ENCODE measurements at places on chromosomes 2 and 18.

DNA sequence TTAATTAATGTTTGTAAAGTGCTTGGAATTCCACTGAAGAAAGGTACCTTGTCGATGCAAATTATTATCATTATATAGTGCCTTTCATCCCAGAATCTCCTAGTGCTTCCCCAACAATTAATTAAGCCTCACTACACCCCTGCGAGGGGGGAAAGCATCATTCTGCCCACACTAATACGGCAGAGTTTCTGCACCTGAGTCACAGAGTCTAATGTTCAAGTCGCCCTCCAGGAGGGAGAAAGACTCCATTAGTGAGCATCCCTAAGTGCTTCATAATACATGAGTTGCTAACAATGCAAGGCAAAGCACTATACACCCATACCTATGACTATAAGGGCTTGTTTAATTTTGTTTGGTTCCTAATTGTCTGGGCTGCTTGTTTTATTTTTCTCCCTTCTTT lies 25.4 kb upstream of the NRP2 start:
- DNase-seq, result no peak

DNA sequence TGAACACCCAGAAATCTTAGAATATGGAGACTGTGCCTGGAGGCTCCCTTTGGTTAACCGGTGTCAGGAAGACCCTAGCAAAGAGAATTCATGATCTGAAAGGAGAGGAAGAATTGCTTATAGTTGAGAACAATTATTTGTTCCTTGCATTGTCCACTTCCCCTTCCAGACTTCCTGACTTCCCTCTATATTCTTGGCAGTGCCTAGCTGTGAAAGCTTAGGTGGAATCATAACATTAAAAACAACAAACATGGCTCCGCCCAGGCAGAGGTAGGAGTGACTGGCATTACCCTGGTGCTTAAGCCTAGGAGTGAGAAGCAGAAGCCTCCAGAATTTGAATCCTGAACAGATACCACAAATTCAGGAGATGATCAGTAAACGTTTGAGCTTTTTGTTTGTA lies 1.9 kb downstream of the TTL start:
- DNase-seq, result no peak

DNA sequence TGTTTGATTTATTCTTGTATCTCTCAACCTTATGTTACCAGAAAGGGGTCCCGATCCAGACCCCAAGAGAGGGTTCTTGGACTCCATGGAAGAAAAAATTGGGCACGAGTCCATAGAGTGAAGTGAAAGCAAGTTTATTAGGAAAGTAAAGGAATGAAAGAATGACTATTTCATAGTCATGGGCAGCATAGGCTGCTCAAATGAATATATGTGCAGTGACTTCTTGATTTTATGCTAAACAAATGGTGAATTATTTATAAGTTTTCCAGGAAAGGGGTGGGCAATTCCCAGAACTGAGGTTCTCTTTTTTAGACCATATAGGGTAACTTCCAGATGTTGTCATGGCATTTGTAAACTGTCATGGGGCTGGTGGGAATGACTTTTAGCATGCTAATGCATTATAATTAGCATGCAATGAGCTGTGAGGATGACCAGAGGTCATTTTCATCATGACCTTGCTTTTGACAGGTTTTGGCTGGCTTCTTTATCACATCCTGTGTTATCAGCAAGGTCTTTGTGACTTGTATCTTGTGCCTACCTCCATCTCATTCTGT lies 832.4 kb upstream of the CDH2 start:
- no peak for DNase-seq

DNA sequence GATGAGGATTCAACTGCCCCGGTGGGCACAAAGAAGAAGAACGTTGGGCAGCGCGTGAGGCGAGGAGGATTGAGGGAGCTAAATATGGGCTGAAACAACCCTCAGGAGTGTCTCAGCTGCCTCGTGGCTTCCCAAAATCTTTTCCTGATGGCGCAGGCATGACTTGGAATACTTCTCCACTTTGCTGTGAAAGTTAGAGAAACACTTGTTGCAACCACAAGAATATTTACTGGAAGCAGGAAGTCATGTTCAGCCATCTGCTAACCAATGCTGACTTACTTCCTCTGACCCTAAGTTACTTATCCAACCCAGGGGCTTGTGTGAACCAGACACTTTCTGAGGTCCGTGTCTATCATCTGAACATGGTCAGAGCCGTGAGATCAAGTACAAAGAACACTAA lies 148.8 kb downstream of the ARL4C start:
- no peak for DNase-seq

- DNase-seq, result peak; percentile 15
Measured at GRCh38 chr2:37323781-37324535, 675 bp downstream of the PRKD3 start.

- no peak for DNase-seq
Measured at GRCh38 chr18:9066358-9066757, 36.1 kb upstream of the NDUFV2 start.

- DNase-seq, result no peak
Measured at GRCh38 chr18:25464227-25464626, 112.3 kb upstream of the ZNF521 start.

GRCh38 chr2:224777559-224777930 lies 61.4 kb upstream of the CCDC195 start:
- DNase-seq, result no peak

DNA sequence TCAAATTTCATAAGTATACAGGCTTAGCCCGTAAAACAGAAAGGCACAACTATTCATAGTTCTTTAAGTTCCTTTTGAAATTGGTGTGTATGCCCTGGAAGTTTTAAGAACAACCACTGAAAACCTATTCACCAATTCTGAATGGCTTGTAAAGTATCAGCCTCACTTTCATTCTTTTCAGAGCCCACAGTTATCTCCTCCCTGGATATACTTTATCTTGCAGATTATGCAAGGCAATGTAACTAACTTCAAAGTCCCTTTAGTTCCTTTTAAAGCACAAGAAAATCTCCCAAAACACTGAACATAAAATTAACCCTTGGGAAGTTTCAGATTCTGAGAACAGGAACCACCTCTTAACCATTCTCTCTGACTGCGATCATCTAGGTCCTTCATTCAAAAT lies 1.1 kb downstream of the STRN start:
- DNase-seq, result no peak

GRCh38 chr2:134852518-134852917 lies 14.1 kb downstream of the ACMSD start:
- DNase-seq, result no peak

GRCh38 chr2:23988371-23988770 lies 21.5 kb upstream of the MFSD2B start:
- no peak for DNase-seq

GRCh38 chr18:57325491-57326166 lies 26.7 kb upstream of the ST8SIA3 start:
- DNase-seq, result no peak

GRCh38 chr18:62347089-62347506 lies 22.0 kb downstream of the TNFRSF11A start:
- no peak for DNase-seq

DNA sequence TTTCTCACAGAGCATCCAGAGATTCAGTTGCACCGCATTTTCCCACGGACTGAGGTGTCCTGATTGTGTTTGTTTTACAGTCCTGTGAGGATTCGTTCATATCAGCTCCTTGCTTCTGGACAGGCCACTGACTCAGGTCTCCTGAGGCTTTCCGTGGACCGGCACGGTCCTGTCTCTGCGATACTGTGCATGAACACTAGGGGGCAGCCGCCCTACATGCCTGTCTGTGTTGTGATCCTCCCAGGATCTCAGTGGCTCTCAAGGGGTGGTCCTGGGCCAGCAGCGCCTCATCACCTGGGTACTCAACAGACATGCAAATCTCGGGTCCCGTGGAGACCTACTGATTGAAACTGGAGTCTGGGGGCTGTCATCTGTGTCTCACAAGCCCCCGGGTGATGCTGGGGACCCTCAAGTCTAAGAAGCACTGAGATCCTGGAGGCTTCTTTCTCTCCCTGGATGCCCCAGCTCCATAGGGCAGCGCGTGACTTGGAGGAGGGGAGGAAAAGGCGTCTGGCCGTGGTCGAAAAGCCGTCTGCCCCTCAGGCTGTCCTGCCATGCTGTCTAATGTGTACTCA lies 28.9 kb downstream of the IL1R2 start:
- DNase-seq, result peak; percentile 87

GRCh38 chr18:26771524-26771923 lies 94.0 kb downstream of the AQP4 start:
- DNase-seq, result no peak

DNA sequence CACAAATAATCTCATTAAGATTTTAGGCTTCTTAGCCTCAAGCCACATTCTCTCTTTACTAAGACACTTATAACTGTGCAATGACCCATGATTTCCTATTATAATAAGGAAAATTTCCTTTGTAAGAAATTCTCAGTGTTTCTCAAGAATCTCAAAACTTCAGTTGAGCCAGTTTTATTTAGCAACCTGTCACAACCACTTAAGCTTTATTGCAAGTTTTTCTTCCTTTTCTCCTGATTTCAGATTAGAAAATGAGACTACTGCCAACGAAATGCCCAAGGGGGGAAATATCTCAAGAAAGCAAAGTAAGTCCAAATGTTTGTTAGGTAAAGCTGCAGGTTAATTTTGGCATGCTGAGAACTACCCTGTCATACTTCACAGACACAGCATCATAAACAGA lies 178.5 kb downstream of the THADA start:
- no peak for DNase-seq

DNA sequence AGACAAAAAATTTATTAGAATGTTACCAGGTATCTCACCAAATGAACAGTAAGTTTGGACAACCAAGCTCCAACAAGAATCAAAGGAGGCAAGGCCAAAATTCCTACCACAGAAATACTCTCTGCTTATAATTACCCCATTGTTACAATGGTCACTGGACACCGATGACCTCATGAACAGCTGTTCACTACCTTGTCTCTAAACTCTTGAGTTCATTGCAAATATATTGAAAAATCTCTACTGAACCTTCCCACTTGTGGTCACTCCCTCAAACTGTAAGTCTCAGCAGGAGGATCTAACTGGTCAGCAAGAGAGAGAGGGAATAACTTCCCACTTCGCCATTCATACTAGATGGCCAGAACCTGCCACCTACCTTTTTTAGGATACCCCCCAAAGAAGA lies 50.0 kb downstream of the ERBB4 start:
- DNase-seq, result no peak

DNA sequence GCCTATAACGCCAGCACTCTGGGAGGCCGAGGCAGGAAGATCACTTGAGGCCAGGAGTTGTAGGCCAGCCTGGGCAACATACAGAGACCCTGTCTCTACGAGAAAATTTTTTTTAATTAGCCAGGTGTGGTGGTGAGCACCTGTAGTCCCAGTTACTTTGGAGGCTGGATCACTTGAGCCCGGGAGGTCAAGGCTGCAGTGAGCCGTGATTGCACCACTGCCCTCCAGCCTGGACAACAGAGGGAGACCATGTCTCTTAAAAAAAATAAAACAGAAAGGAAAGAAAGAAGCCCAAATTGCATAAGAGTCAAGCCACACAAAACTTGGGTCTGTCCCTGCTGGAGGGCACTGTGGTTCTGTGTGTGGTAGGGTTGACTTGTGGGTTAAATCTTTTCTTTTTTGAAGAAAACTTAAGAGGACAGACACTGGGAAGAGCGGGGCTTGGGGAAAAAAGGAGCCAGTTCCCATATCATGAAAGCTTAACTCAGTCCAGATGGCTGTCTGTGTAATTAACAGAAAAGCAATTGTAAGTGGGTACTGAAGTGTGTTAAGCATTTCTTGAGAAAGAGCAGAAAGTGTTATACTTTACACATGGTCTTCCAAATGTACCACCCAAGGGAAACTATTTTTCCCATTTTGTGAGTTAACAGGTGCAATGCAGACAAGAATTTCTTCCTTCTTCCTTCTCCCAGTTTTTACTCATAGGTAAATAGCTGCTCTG lies 115.1 kb downstream of the ALPK2 start:
- DNase-seq, result no peak

GRCh38 chr18:60506190-60506589 lies 133.6 kb upstream of the MC4R start:
- no peak for DNase-seq

GRCh38 chr2:114548151-114548550 lies 105.7 kb downstream of the DPP10 start:
- no peak for DNase-seq

- no peak for DNase-seq
Measured at GRCh38 chr2:163441603-163442002, 294.2 kb downstream of the FIGN start.

DNA sequence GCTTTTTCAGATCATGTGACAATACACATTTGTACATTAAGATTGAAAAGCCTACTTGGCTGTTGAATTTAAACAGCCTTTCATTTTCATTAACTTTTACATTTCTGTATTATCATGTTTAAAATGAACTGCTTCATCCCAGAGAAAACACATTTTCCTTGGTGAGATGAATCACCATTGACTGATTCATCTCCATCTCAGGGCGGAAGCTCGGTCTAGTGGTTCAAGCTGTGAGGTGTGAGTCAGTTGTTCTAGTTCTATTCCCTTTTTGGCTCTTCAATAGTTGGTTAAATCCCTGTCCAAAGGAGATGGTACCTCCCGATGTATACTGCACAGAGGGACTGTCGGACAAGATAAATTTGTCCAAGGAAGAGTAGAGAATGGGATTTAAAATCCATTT lies 189.7 kb downstream of the ADCYAP1 start:
- no peak for DNase-seq

DNA sequence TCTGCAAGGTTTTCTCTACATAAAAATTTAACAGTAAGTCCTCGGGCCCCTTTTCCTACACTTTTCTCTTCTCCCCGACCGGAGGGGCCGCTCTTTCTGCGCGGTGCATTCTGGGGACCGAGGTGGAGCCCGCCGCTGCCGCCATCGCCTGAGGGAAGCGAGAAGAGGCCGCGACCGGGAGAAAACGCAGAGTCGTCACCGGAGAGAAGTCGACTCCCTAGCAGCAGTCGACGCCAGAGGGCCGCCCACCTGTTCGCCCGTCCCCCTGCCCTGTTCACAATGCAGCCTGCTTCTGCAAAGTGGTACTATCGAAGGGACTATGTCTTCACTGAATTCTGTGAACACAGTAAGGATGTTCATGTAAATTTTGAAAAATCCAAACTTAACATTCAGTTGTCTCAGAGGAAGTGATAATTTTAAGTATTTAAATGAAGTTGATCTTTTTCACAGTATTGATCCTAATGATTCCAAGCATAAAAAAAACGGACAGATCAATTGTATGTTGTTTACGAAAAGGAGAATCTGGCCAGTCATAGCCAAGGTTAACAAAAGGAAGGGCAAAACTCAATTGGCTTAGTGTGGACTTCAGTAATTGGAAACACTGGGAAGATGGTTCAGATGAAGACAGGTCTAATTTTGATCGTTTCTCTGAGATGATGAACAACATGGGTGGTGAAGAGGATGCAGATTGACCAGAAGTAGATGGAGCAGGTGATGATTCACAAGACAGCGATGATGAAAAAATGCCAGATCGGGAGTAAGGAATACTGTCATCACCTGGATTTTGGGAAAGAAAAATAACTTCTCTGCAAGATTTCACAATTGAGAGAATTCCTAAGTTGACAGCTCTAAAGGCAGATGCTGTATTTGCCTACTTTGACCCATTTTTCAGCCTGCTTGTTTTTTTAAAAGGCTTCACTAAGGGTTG lies 55.8 kb downstream of the ASXL2 start:
- DNase-seq, result peak; percentile 48

GRCh38 chr2:132811148-132811915 lies 141.3 kb upstream of the LYPD1 start:
- DNase-seq, result no peak

GRCh38 chr18:56152551-56153310 lies 485.7 kb downstream of the TXNL1 start:
- no peak for DNase-seq

GRCh38 chr2:3257826-3258225 lies 119.8 kb downstream of the EIPR1 start:
- no peak for DNase-seq
